ENCODE measurements at places on chromosomes 16 and 17.

DNA sequence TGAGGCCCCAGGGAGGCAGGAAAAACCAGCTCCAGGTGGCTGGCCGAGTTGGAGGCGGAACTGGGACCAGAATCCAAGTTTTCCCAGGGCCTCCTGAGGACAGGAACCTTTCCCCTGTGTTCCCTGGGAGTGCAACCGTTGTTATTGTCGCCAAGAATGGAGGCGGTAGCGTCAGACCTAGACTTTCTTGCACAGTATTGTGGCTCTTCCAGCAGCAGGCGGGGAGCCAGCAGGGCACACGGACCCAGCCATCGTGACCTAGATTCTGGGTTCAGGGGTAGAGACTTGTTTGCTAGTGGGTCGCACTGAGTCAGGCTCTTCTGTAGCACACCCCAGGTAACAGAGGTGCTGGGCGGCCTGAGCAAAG lies 667 bp upstream of the KIF19 start:
- DNase-seq: no peak

DNA sequence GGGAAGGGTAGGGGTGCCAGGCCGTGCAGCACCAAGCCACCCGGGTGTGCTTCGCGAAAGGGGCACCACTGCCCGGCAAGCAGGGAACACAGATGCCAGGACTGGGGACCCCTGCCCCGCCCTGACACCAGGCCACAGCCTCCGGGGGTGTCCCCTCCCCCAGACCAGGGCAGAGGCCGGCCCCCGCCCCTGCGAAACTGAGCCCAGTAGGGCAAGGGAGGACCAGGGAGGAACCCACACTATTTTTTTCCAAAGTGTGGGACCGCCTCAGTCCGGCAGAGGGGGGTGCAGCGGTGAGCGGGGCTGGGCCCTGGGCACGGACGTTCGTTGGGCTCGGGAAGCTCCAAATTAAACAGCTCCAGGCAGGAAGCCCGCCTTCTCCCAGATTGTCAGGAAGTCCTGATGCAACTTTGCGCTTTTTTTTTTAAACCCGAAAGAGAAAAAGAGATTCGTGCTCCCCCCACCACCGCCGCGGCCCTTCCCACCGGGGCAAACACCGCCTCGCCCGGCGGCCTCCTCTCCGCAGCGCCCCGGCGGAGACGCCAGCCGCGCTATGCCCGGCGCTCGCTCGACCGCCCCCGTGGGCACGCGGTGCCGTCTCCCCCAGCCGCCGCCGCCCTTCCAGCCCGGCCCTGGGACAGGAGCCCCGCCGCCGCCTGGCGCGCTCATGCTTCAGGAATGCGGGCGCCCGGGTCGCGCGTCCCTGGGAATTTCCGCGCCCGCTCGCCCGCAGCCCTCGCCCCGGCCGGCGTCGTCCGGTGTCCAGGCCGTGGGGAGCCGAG lies 755 bp downstream of the PIEZO1 start:
- no peak for DNase-seq

- DNase-seq: no peak
Observed at GRCh38 chr17:78330570-78331224, 29.2 kb downstream of the SOCS3 start.

- DNase-seq: no peak
Observed at GRCh38 chr17:49104511-49105074, 28.0 kb upstream of the B4GALNT2 start.

GRCh38 chr17:41967141-41967920 lies 736 bp downstream of the CNP start:
- DNase-seq: no peak

Data from right renal pelvis (tissue), 4 donors.